ENCODE measurements at places on chromosomes 16 and 17.

GRCh38 chr17:49576917-49577649 lies 1.4 kb downstream of the NXPH3 start:
- DNase-seq: no peak

DNA sequence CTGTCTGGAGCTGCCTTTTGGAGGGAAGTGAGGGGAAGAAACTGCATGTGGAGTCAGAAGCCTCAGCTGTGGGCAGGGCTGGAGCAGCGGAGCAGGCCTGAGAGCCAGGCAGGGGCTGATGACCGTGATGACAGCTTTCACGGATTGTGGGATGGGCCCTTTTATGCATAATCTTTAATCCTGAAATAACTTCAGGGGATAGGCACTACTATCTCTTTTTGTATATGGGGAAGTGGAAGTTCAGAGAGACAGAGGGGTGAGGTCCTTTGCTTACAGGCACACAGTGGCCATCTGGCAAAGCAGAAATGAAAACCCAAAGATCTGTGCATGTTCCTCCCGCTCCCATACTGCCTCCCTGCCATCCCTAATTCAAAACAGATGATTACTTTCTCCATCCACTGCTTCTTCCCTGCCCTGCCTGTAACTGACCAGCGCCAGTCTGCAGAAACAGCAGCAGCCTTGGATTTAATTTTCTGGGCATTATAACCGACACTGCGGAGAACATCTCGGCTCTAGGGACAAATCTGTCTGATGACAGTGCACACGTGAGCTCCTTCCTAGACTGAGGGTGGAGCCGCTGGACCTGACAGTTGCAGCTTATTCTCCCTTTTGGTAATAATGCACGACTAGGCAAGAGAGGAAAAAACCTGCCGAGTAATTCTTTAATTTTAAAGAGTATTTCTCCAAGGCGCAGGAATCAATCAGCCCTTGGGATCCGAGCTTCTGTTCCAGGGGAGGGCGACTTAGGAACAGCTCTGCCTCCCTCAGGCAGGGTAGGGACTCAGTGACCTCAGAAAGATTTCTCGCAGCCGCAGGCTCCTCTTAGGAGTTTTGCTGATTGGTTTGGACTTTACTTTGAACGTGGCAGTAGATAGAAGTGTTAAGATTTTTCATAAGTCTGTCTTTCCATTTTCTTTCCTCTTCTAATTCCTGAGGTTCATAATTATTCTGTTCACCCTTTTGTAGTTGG lies 95.4 kb downstream of the UTP18 start:
- no peak for DNase-seq

GRCh38 chr16:29029168-29029994 lies 44.5 kb downstream of the LAT start:
- no peak for DNase-seq

DNA sequence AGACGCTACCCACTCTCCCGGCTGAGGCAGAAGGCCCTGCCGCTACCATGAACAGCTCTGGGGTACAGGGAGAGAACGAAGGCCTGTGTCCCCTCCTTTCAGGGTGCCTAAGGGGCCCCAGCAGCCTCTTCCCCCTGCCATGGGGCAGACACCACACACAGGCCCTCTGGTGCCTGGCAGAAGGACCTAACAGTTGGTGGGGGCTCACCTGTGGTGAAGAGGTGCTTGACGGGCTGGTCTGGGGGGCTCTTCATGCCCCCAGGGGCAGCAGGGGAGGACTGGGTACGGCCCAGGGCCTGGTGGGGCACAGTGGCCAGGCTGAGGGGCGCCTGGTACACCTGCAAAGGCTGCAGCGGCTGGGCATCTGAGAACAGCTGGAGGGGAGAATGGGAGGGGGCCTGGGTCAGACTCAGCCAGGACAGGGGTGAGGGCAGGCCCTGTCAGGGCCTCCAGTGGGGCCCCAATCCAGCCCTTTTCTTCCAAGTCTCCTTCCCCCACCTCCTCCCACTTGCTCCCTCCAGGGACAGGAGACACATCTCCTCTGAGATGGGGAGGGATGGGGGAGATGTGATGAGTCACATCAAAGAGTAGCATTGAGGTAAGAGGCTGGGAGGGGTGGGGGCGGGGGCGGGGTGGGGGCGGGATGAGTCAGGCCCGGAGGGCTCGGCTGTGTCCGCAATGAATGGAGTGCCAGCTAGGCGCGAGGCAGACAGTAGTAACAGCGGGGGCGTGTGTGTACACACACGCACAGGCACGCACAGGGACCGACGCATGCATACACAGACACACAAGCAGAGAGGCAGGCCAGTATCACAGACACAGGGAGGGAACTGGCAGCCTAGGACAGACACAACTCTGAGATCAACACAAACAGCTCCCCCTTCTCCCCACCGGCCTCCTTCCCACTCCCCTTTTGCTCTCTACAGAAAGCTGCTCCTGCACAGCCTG lies 16.1 kb downstream of the G6PC3 start:
- no peak for DNase-seq

GRCh38 chr16:63904930-63905329 lies 1216.9 kb downstream of the CDH11 start:
- no peak for DNase-seq

DNA sequence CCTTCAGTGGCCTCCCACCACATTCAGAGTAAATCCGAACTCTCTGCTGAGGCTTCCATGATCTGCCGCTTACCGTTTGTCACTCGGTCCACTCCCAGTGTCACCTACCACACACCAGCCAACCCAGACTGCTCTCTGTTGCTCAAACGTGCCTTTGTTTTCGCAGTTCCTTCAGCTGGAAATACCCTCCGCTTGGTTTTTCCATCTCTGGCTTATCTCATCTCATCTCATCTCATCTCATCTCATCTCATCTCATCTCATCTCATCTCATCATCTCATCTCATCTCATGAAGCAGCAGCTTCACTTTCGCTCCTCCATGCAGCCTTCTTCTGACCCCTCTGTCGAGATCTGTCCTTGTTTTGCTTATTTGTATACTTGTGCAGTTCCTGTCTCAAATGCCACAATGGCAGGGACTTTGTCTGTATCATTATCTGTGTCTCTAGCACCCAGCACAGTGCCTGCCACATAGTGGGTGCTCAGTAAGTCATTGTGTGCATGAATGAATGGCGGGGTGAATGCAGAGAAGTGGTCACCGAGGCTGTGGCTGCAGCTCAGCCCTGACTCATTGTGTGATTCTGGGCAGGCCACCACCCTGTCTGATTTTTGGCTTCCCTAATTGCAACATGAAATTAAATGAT lies 3.8 kb upstream of the SNX20 start:
- DNase-seq: no peak

Data from NCI-H2107 (cell line).